ENCODE measurements at places on chromosomes 6 and 20.
A peak's percentile ranks its signal among the peaks of the same experiment; 100 is the strongest.

- no peak for DNase-seq
These were observed 29.6 kb upstream of the CRIP3 start for GRCh38 chr6:43338243-43338642.

GRCh38 chr6:31723245-31723979 is at the start of gene MPIG6B:
TSS of gene MPIG6B (plus strand) at chr6:31723373. CDS start at chr6:31723384, 11 bp downstream.
- no peak for DNase-seq

DNA sequence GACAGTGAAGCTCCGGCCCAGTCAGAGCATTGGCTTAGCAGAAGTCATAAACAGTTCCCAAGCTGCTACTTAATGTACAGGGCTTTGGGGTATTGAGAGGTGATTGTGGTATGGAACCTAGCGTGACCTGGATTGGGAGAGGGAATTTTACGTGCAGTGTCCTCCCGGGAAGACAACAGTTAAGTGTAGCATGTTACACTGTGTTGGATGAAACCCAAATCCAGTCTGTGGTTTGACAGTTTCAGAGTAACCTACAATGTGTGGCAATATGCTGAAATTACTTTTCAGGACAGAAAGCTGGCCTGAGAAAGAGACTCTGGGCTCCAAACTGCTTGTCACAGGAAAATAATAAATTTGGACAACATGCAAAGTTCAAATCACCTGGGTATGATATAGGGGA is 28.1 kb upstream of the RALGAPA2 start:
- no peak for DNase-seq

- DNase-seq = no peak
These were observed 8.3 kb upstream of the MMP9 start for GRCh38 chr20:46000262-46000996.

DNA sequence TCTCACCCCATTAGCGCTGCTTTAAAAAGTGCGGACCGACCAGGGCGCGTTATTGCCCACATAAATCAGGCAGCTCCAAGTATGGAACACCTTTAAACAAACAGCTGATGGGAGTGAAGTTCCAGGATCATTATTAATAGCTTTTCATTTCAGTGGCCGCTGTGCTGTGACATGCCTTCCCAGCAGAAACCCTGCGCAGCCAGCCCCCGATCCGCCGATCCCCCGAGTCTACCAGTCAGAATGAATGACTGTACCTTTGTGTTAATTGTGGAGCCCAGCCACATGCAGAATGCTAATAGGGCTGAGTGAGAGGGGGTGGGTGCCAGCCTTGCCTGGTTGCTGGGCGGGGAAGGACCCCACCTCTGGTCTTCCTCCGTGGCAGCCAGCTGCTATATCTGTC is 21.9 kb downstream of the CDH22 start:
- no peak for DNase-seq

DNA sequence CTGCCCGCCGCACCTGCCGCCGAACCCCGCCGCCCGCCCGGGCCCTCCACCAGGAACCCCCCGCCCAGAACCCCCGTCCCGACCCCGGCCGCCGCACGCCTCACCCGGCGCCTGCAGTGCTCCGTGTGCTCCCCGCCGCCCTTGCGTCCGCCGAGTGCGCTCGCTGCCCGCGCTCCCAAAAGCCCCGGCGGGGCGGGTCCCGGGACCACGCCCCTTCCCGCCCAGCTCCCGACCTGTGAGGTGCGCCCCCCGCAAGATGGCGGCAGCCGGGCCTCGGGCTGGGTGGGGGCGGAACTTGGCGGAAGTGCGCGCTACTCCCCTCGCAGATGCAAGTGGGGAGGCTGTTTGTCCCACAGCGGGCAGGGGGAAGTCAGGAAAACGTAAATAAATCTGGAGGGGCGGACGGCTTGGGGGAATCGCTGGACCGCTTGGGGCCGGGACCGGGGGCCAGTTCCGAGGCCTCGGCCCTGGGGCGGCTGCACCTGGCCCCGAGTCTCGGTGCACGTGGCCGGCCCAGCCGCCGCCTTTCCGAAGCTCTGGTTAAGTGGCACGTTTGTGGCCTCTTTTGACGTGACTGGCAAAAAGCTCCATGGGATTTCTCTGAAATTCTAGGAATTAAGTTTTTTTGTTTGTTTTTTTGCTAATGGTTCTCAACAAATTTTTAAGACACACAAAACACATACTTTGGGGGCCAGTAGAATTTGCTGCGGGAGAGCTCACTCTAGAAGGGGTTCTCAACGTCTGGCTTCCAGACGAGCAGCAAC is at the start of gene EZR:
Gene EZR (minus strand): TSS at position 156 of the 764 bp plus-strand sequence. CDS start 1,275 bp downstream, outside the sequence.
- peak; percentile 75 for DNase-seq

DNA sequence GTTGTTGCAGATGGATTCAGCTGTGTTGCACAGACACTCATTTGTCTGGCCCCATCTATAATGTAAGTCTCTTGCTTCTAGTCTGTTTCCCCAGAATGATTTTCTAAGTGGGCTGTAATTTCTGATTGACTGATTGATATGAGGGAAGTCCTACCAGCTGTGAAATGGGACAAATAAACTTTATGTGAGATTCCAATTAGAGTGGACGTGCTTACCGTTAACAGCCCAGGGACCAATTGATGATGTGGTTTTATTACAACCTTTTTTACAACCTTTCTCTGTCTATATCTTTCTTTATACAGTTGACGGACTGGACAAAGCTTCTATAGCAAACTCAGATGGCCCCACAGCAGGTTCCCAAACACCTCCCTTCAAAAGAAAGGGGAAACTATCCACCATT is 33.9 kb downstream of the PHACTR2 start:
- no peak for DNase-seq

GRCh38 chr6:65055545-65055944 is 651.5 kb downstream of the EYS start:
- DNase-seq = no peak

DNA sequence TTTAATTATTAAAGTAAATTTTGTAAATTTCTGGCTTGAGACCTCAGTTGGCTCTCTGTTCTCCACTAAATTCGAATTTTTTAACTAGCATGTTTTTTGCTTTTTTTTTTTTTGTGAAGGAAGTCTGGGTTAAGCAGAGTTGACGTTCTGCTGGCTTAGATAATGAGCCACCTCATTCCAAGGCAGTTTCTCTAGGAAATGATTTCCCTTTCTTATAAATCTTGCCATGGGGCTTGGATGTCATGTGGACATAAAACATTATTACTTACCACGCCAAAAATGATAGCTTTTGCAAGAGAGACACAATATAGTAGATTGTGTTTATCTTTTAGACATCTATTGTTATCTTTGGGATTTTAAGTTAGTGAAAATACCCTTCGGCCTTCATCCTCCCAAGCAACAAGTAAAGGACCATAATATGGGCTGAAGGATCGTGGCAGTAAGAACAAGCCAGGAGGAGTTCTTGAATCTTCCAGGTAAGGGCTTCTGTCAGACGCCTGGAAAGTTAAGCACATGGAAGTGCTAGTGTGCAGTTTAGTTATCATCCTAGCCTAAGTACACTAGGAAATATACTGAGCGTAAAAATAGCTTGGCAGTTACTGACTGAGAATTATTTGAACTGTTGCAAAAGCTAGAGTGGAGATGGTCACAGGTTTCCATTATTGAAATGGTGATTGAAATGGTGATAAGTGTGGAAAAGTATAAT is 30.7 kb downstream of the ADGRG6 start:
- DNase-seq = no peak

- DNase-seq = no peak
These were observed 46.0 kb upstream of the BLCAP start for GRCh38 chr20:37573626-37574198.

- DNase-seq = no peak
These were observed 39.8 kb upstream of the GCLC start for GRCh38 chr6:53584726-53585125.

GRCh38 chr6:29483735-29484134 is 4.0 kb downstream of the MAS1L start:
- DNase-seq = no peak

DNA sequence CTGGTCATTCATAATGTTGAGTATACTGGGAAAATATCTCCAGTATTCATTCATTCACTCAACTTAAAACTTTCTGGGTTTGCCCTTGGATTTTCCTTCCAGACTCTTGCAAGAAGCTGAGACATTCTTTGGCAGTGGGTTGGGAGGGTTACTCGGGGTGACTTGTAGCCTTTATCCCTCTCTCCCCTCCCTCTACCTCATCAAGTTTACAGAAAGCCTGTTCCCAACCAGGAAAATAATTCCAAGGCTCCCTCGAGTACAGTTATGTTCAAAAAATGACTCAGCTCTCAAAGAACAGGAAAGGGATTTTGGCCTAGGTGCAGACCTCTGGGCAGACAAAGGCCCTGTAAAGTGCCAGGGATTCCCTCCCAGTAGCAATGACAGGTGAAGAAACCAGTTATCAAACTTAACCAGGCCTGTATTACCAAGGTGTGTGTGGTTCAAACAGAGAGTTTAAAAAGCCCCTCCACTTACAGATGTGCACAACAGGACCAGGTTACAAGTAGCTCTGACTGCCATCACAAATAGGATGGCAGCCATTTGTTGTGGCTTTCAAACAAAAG is 22.2 kb downstream of the FKBP1A start:
- DNase-seq = no peak

DNA sequence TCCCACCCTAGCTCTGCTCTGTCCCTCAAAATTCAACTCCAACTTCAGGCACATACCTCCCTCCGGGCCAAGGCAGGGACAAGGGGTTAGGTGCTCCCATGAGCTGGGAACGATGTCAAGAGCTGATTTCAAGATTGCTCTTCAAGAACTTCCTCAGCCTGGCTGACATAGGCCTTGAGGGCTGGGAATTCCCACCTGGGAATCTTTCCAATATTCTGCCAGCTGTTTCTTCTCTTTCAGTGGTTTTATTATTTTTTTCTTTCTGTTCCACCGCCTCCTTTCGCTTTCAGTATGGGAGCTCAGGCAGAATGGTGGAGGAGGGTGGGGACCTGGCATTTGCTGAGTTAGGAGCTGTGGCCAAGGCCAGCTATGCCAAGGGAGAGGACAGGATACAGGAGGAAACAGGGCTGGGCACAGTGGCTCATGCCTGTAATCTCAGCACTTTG is 33.7 kb downstream of the SRSF3 start:
- DNase-seq = no peak

DNA sequence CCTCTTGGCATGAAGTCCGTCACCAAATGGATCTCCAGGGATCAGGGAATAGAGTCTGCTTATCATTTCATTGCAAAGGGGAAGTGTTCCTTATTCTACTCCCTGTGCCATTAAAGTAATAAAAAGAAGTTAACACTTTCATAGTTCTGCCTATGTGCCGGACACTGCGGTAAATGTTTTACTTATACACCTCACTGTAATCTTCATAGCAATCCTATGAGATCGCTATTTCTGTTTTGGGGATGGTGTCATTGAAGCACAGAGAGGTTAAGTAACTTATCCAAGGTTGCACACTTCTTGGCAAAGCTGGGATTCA is 177.7 kb downstream of the TSHZ2 start:
- DNase-seq = no peak

DNA sequence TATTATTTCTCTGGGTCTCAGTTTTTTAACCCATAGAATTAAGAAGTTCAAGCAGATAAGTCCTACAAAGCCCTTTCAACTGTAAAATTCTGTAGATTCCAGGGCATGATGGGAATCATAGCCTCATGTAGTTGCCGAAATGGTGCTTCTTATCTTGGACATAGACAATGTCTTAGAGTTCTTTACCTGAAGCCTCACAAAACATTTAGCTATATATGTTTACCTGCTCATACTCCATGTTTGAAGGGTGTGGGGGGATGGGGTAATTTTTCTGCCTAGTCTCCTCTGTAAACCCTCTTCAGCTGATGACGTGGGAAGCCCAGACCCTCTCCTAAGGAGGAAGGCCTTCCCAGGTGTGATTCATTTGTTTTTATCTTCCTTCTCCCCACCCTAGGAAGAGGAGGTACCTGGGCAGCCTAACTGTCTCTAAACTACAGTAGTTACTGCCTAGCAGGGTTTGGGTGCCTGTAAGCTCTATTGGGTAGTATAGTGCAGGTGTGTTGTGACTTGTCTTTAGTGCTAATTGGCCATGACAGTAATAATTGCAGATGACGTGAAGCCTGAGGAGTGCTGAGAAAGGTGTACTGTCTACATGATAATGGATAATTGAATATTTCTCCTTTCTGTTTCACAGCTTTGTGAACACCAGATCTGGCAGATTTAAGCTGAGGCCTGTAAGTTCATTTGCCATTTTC is 230.8 kb downstream of the TFAP2B start:
- DNase-seq = no peak

DNA sequence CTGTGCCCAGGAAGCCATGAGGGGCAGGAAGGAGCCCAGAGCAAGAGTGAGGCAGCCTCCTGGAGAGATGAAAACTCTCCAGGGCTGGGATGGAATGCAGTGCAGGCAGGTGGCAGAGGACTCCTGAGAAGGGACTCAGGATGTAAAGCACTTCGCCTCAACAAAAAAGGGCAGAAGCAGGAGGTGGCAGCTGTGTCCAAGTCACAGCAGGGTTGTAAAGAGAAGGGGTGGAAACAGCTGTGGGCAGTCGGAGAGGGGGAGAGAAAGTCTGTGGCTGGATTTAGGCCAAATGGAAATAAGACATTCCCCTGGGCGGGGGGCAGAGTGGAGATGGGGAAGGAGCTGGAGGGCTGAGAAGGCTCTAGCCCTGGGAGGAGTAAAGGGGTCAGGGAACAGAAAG is 34.9 kb downstream of the CYP21A2 start:
- no peak for DNase-seq

DNA sequence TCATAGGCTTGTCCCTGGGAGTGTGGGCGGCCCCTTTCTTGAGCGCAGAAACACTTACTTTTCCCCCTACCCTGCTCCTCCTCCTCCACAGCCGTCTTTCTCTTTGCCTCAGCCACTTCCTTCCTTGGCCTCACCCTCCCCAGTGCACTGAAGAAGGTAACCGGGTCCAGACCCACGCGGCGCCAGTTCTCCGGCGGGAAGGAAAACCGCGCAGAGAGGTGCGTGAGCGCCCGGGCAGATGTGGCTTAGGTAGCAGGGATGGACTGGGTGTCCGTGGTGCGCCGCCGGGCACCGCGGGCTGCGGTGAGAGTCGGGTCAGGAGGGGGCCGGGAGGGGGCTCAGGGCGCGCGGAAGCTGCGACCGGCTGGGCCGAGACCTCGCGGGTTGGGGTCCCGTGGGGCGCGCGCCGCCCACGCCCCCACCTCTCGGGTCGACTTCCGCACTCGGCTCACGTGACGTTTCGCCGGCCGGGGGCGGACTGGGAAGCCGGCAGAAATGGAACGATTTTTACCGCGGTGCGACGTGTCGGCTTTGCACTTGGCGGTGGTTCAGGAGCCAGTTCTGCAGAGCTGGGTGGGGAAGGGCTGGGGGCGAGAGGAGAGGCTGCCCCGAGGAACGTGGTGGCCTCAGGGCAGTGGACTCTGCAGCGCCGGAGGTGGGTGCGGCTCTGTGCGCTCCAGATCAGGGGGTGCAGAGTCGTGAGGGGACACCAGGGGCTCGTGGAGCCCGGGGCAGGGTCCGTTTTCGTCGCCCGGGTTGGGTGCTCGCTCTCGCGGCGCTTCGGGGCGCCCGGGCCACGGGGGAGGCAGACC is at the start of gene ABRACL:
Gene ABRACL (plus strand): TSS at position 88 of the 812 bp plus-strand sequence. CDS start 5,416 bp downstream, outside the sequence.
- peak; percentile 81 for DNase-seq

GRCh38 chr6:134132494-134133141 is 80.2 kb upstream of the SLC2A12 start:
- no peak for DNase-seq
